Stimulated activated naive CD4-positive, alpha-beta T cell treated with Interleukin-2 at 50 U/mL for 16 hours (primary cell): ENCODE measurements at places on chromosomes 3 and 15.

GRCh38 chr15:90315278-90315982 is 36.7 kb upstream of the ZNF774 start:
- DNase-seq = no peak

GRCh38 chr3:141366285-141367037 is 1.8 kb upstream of the ZBTB38 start:
- no peak for DNase-seq

- DNase-seq = no peak
These were observed 266.6 kb upstream of the CTDSPL start for GRCh38 chr3:37594873-37595783.

DNA sequence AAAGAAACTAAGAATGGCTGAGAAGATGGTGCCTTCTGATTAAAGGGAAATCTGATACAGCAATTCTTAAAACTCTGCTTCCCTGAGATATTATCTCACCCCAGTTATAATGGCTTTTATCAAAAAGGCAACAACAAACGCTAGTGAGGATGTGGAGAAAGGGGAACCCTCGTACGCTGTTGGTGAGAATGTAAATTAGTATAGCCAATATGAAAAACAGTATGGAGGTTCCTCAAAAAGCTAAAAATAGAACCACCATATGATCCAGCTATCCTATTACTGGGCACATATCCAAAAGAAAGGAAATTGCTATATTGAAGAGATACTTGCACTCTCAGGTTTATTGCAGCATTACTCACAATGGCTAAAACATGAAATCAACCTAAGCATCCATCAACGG is 65.1 kb downstream of the GOLIM4 start:
- DNase-seq = no peak

- peak; percentile 15 for DNase-seq
These were observed 92.8 kb downstream of the FNDC3B start for GRCh38 chr3:172132159-172132586.

GRCh38 chr3:12588039-12589009 is 31.4 kb downstream of the MKRN2 start:
- DNase-seq = no peak

GRCh38 chr3:29468187-29468586 is 187.3 kb downstream of the RBMS3 start:
- no peak for DNase-seq

GRCh38 chr3:132911741-132912415 is 126.3 kb upstream of the TMEM108 start:
- DNase-seq = no peak

- DNase-seq = no peak
These were observed 319.7 kb downstream of the UACA start for GRCh38 chr15:70443486-70444273.

DNA sequence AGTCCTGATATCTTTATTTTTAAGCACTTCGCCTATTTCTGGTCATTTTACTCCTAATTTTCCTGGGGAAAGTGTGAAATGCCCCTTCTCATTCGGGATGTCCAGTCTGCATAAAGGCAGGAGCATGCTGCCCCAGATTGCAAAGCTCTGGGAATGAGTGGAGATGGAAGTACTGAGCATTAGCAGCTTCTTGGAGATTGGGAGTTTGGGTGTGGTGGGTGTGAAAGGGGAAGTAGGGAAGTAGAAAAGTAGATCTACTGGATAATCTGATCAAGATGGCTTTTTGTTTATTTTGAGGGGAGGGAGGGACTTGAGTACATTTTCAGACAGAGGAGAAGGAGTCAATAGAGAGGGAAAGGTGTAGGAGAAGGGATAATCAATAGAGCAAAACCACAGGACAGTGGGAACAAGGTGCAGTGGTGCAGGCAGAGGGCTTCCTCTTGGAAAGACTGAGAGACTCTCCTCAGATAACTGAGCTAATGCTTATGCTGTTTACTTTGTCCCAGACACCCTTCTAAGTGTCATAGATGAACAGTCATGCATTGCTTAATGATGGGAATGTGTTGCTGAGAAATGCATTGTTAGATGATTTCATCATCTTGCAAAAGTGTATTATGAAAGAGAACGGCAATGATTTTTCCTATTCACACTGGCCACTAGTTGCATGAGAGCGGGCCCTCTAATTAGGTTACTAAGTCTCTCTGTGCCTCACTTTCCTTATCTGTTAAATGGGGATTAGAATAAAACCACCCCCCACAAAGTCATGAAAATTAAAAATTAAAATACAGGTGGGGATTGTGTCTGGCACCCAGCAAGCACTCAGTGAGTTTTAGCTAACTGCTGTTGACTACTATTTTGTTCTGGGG is 45.5 kb downstream of the PHLDB2 start:
- no peak for DNase-seq
